ENCODE measurements at places on chromosomes 5 and 9. TPM values are rescaled to one million over a fixed set of nuclear protein-coding genes. Genes with fewer than 3 reads are reported as not detected.

The SYK gene
- 10.2 TPM for total RNA-seq

The CTXN3 gene
- total RNA-seq, result not detected

The SLC6A19 gene
- total RNA-seq, result not detected

The ST8SIA4 gene
- total RNA-seq, result 10.9 TPM

The ROPN1L gene
- 0.79 TPM for total RNA-seq

The LHX6 gene
- 0.99 TPM for total RNA-seq

The PCDHGC5 gene
- total RNA-seq, result 2.9 TPM

The RASA1 gene
- total RNA-seq, result 36.4 TPM

The AP3B1 gene
- total RNA-seq, result 50.3 TPM
